Activated CD8-positive, alpha-beta memory T cell treated with anti-CD3 and anti-CD28 coated beads for 4 hours (primary cell): ENCODE measurements at places on chromosomes 12 and 14.

- DNase-seq, result no peak
These were observed 1262.4 kb upstream of the SEL1L start for GRCh38 chr14:82796086-82796485.

- no peak for DNase-seq
These were observed 242.6 kb downstream of the BTG1 start for GRCh38 chr12:91902860-91903683.

GRCh38 chr14:44989497-44990440, 27.8 kb downstream of the TOGARAM1 start:
- DNase-seq, result no peak

GRCh38 chr12:52917800-52918199, 12.9 kb upstream of the KRT8 start:
- no peak for DNase-seq

GRCh38 chr12:8658346-8658745, 4.3 kb downstream of the MFAP5 start:
- DNase-seq, result no peak

DNA sequence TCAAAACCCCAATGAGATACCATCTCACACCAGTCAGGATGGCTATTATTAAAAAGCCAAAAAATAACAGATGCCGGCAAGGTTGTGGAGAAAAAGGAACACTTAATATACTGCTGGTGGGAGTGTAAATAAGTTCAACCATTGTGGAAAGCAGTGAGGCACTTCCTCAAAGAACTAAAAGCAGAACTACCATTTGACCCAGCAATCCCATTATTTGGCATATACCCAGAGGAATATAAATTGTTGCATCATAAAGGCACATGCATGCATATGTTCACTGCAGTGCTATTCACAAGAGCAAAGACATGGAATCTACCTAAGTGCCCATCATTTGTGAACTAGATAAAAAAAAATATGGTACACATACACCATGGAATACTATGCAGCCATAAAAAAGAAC, 59.9 kb downstream of the MGST1 start:
- no peak for DNase-seq

DNA sequence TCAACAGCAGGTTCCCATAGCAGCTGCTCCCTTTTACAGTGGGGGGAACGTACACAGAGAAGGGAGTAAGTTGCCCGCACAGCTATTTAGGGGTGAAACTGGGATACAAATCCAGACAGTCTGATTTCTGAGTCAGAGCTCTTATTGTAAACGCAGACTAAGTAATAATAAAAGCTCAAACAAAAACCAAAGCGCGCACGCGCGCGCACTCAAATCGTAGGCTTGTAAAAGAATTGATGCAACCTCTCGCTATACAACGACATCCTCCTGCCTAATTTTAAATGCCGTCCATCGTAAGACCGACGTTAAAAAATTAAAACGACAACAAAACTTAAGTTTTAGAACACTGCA, 747 bp upstream of the DACT1 start:
- DNase-seq, result no peak

- no peak for DNase-seq
These were observed 68.3 kb downstream of the DYRK2 start for GRCh38 chr12:67716817-67717216.

- DNase-seq, result no peak
These were observed 57.9 kb downstream of the AVPR1A start for GRCh38 chr12:63093084-63093483.

DNA sequence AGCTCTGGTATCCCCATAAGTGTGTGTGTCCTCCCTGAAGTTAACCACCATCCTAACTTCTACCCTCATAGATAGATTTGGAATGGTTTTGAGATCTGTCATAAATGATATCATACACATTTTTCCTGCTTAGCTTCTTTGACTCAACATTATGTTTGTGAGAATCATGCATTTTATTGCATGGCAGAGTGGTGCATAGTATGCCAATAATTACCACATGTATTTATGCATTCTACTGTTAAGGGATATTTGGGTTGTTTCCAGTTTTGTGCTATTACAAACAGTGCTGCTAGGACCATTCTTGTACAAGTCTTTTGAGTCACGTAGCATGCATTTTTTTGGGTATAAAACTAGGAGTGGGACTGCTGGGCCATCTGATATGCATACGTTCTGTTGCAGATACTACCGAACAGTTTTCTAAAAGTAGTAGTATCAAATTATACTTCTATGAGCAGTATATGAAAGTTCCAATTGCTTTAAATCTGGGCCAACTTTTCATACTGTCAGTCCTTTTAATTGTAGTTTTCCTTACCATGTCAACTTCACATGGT, 13.4 kb downstream of the GRIP1 start:
- DNase-seq, result no peak

DNA sequence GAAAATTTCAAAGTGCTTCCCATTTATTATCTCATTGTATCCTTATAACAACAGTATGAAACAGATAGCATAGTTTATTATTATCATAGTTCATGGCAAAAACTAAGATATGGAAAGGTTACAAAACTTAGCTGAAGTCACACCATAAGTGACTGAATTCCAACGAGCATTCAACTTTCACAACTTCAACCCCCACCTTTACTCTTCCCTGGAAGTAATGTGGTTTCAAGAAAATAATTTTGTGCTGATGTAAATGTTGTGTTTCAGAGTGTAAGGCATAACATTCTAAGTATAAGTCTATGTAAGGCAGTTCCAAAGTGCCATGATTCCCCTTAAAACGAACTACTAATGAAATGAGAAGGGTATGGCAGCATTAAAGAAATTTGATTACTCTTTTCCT, 454.5 kb downstream of the BCAT1 start:
- DNase-seq, result no peak

- no peak for DNase-seq
These were observed 241.8 kb upstream of the ATP2B1 start for GRCh38 chr12:89950421-89950820.

- DNase-seq, result no peak
These were observed 68.1 kb upstream of the DCD start for GRCh38 chr12:54716261-54716660.

DNA sequence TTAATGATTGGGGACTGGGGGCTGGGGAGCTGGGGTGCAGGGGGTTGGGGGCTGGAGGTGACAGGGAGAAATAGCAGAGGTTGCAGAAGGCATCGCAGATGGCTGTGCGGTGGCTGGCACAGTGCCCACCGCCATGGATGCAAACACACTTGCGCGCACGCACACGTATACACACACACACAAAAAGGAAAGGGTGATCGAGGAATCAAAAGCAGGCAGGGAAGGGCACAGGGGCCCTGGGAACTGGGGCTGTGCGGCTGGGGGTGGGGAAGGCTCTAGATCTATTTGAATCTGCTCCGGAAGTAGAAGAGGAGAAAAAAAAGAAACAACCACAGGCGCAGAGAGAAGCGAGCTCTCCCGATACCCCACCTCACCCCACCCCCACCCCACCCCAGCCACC, 39.4 kb downstream of the ZFHX2 start:
- DNase-seq, result no peak

- DNase-seq, result no peak
These were observed 13.9 kb upstream of the KRT80 start for GRCh38 chr12:52205612-52206303.

DNA sequence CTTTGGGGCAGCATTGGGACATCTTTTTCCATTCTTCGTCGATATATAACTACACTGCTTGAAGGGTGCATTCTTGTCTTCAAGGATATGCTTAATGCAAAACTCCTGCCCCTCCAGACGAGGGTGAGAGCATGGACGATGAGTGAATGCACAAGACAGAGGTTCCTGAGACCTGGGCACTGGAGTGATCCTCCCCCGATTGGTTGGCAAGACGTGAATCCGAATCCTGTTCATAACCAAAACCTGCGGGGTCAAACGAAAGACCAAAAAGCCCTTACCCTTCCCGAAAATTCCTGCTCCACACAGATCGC, 684 bp downstream of the KANSL2 start:
- DNase-seq, result no peak

DNA sequence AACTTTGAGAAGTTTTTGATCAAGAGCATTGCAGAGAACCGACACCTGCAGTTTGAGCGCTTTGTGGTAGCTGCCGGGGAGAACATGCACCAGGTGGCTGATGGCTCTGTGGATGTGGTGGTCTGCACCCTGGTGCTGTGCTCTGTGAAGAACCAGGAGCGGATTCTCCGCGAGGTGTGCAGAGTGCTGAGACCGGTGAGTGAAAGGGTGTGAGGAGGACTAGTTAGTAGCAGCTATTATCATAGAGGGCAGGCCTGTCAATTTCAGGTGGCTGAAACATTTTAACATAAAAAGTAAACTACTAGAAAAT, 27.0 kb upstream of the HIGD1C start:
- DNase-seq, result no peak

- no peak for DNase-seq
These were observed 179.1 kb downstream of the LRIG3 start for GRCh38 chr12:58741226-58741625.

- DNase-seq, result no peak
These were observed 517.1 kb downstream of the PRKD1 start for GRCh38 chr14:29410581-29410980.

GRCh38 chr14:102316743-102317563, 2.6 kb upstream of the ZNF839 start:
- peak; percentile 85 for DNase-seq

DNA sequence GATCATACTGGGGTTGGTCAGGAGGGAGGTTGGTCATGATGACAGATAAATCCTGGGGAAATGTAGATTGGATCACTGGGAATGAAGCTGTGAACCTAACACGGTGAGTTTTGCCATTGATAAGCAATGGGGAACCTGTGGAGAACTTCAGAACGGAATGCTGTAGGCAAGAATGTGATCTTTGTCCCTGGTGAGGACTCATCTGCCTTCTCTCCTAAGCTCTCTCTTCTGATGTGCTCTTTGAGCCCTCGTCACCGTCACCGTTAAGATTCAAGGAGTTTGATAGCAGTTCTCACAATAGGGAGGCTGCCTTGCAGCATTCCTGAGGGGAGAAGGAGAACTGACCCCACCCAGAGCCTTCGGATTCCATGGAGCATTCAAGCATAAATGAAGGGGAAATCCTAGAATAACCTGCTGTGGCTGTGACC, 217.6 kb downstream of the ANO6 start:
- DNase-seq, result no peak

GRCh38 chr12:52604859-52605258, 3.6 kb upstream of the KRT72 start:
- no peak for DNase-seq

DNA sequence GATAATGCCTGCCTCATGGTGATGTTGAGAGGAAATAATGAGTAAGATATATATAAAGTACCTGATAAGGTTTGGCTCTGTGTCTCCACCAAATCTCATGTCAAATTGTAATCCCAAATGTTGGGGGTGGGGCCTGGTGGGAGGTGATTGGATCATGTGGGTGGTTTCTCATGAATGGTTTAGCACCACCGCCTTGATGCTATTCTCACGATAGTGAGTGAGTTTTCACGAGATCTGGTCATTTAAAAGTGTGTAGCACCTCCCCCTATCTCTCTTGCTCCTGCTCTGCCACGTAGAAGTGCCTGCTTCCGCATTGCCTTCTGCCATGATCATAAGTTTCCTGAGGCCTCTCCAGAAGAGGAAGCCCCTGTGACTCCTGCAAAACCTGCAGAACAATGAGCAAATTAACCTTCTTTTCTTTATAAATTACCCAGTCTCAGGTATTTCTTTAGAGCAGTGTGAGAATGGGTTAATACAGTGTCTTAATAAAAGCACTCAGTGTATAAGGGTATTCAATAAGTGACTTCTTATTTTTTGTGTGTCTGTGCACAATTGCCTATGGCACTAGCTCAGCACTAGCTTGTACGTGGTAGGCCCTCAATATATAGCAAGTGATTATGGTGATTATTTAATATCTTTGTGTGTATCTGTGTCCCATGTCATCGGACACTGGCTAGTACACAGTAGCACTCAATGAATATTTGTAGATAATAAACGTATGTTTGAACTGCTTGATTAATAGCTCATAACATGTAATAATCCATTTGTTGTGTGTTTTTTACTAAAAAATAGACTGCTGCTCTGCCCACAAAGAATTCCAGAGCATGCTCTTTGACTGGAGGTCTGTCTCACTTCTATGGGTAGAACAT, 138.1 kb upstream of the LMNTD1 start:
- no peak for DNase-seq

- DNase-seq, result no peak
These were observed at the start of gene LTBP2 for GRCh38 chr14:74611650-74612349. Gene LTBP2, minus strand, starts transcription at chr14:74612237. Its CDS starts 293 bp downstream, at chr14:74611944.

GRCh38 chr14:99758121-99758821, 34.9 kb upstream of the EML1 start:
- DNase-seq, result no peak

DNA sequence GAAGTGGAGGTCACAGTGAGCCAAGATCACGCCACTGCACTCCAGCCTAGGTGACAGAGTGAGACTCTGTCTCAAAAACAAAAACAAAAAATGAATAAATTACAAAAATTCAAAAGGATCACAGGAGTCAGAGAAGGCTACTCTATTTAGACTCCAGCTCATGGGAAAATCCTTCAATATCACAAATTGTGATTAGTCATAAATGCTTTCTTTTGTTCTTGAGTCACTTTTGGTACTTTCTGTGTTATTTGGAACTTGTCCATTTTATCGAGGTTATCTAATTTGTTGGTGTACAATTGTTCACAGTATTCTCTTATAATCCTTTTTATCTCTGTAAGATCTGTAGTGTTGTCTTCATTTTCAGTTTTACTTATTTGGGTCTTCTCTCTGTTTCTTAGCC, 18.9 kb downstream of the ALDH2 start:
- no peak for DNase-seq

- DNase-seq, result no peak
These were observed 6.4 kb upstream of the ISM2 start for GRCh38 chr14:77505031-77505430.

GRCh38 chr12:112307317-112308011, 74.8 kb downstream of the HECTD4 start:
- no peak for DNase-seq

GRCh38 chr14:71582705-71583104, 349.5 kb upstream of the RGS6 start:
- DNase-seq, result no peak

DNA sequence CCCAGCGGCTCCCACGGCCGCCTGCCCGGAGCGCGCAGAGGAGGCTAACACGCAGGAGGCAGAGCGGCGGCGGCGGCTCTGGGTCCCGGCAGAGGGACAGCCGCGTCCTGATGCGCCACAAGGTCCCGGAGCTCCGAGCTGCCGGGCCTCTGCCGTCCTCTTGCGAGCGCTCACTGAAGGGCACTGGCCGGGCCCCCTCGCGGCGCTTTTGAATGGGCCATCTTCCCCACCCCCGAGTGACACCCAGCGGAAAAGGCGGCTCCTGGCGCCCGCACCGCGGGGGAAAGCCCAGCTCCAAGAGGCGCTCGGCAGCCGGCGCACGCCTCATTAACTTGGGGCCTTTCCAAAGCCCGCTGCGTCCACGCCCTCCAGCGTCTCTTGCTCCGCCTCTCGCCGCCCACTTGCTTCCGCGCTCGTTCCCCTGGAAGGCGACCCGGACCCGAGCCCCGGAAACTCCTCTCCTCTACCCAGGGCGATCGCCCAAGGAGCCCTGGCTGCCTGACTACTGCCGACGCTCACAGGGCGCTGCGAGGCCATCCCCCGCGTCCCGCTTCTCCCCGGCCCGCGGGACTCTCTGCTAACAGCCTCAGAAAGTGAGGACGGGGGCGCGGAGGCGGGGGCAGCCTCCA, at the start of gene PHLDA1:
PHLDA1 (minus strand) TSS at position 363 of the 629 bp plus-strand sequence.
- peak; percentile 92 for DNase-seq

GRCh38 chr12:26156201-26156871, 31.5 kb upstream of the BHLHE41 start:
- no peak for DNase-seq
